Activated CD8-positive, alpha-beta memory T cell treated with anti-CD3 and anti-CD28 coated beads, Interleukin-2, amount 10 ng/mL, durations not matched to agents 7 days and 5 days (primary cell): ENCODE measurements at places on chromosomes 13 and 19.

- no peak for DNase-seq
These were observed 19.9 kb downstream of the DPF1 start for GRCh38 chr19:38204096-38204495.

GRCh38 chr13:101930331-101930730, 471.5 kb downstream of the FGF14 start:
- no peak for DNase-seq

DNA sequence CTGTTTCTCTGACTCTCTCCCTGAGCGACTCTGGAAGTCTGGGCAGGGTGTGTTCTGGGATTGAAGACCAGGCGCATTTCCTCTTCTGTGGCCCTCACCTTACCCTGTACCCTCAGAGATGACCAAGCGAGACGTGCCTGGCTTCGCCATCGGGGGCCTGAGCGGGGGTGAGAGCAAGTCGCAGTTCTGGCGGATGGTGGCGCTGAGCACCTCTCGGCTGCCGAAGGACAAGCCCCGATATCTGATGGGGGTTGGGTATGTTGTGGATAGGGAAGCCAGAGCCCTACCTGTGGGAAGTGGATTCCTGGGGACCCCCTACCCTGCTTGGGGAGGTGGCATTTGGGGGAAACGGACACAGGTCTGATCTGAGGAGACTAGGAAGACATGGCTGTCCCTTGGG, 5.8 kb upstream of the DNM2 start:
- no peak for DNase-seq

GRCh38 chr13:106028911-106029310, 506.6 kb downstream of the EFNB2 start:
- no peak for DNase-seq

- DNase-seq = no peak
These were observed 42.1 kb upstream of the EBPL start for GRCh38 chr13:49733181-49733951.

DNA sequence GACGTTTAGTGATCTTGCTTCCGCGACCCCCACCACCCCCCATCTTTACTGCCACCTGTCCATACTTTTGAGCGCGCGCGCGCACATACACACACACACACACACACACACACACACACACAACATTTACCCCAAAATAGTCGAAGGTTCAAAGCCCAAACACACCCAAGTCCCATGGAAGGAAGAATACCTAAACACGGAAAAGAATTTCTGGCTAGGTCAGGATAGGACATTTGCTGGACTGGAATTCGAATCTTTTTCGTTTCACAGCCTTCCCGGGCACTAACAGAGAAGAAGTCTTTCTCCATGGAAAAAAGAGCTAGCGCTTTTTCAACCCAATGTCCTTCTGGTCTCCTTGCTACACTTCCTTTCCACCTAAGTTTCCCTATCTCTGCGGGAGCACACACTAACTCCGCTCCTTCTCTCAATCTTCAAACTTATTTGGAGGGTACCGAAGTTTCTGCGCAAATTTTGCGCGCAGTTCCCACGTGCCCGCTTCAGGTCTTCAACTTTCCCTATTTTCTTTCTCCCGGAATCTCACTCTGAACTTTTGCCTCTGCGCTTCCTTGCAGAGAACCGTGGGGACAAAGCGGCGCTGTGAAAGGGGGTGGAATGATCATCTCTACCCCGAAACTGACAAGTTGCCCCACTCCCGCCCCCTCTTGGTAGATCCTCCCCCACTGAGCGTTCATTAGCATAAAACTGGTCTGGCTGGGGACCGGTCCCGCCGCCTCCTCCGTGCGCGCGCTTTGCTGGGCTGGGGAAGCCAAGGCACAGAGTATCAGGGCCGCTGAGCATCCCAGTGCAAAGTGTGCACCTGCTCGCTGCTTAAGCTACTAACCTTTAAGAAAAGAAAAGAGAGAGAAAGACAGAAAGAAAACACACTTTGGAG, 2.7 kb downstream of the DACH1 start:
- no peak for DNase-seq

- DNase-seq = no peak
These were observed 15.9 kb upstream of the ZNF681 start for GRCh38 chr19:23774524-23774971.

DNA sequence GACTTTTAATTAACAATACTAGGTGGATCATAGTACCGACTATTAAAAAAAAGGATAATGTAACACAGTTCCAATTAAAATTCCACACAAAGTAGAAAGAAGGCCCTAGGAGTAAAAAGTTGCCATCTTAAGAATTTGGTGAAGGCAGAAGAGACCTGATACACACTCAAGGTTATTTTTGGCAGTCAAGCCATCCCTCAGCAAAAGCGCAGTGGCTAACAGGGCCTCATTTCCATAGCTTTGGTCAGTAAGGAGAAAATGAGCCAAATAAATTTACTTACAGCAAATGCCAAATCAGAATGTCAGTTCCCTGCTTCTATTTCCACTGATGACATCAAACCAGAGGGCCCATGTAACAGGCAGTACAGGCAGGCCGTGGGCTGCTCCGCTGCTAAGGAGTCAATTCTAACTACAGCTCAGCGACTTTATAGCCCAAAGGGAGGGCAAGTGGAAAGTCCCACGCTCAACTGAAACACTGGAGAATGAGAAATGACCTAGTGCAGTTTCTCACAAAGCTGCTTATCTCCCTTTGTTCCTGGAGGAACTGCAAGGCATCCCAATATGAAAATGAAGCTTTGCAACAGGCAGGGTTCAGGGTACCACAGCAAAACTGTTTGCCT, 6.3 kb downstream of the ARGLU1 start:
- DNase-seq = peak; percentile 58

DNA sequence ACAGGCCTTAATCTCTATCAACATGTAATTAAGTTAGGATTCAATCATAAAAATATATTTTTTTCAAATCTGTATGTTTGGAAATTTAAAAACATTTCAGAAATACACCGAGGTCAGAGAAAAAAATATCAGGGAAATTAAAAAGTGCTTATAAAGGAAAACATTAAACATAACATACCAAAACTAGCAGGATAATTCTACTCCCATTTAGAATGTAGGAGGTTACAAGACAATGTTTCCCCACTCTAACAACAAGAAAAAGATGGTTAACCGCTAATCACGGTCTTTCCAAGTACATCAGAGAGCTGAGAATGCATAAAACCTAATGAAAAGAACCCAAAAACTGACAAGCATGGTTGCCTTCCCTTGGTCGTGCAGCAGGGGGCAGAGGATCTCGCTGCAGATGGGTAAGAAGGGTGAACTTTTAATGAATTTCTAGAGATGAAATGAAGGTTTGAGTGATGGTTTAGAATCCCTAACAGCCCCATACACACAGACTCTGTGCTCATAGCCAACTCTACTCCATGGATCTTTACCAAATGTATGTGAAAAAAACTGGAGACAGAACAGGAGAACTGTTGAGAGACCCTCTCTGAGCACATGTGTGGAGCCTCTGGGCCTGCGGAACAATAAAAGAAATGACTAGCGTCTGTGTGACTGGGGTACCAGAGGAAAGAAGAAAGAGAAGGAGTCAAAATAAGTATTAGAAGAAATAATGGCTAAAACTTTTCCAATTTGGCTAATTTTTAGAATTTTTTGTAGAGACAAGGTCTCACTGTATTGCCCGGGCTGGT, 51.3 kb upstream of the LSM14A start:
- DNase-seq = peak; percentile 70
